ENCODE measurements at places on chromosomes 12 and 14.

DNA sequence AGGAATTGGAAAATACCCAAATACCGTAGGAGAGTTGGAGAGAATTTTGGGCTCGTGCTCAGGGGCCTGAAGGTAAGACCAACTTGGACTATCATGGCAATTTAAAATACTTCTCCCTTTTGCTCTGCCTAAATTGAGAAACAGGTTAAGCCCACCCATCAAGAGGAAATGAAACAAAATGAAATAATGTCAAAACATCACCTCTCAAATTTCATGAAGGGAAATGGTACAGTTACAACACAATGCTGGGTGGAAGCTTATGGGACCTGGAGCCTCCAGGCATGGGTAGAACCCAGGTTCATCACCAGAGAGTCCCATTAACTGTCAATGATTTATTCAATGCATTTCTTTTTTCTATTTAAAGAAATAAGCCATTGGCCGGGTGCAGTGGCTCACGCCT, 33.7 kb downstream of the FOS start:
- no peak for DNase-seq

- no peak for DNase-seq
Measured at GRCh38 chr14:53670701-53671100, 285.9 kb downstream of the BMP4 start.

DNA sequence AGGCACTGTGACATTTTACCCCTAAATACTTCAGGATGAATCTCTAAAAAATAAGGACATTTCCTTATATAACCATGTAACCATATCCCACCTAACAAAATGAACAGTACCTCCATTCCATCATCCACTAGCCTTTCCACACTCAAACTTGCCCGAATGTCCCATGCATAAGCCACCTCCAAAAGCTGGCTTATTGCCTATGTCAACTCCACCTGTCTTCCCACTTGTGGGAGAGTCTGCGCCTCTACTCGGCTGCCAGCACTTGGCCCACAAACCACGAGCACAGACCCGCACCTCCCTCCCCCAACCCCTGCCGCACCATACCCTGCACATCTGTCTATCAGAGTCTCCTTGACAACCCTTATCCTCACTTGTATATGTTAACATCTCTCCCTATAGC, 165.8 kb downstream of the CALM1 start:
- no peak for DNase-seq

GRCh38 chr12:62716866-62717525, 218.0 kb downstream of the PPM1H start:
- DNase-seq: no peak
